ENCODE measurements at places on chromosomes 5 and 9. TPM values are rescaled to one million over a fixed set of nuclear protein-coding genes. Genes with fewer than 3 reads are reported as not detected.

The ZDHHC21 gene
- 8.3 TPM for total RNA-seq

The CDO1 gene
- 8.6 TPM for total RNA-seq

The TLR4 gene
- under 0.01 TPM for total RNA-seq

The MROH2B gene
- not detected for total RNA-seq

The POLR3G gene
- total RNA-seq: 15.6 TPM

The TRPM3 gene
- total RNA-seq: not detected

The ZDHHC11 gene
- total RNA-seq: 0.36 TPM

The IL9 gene
- total RNA-seq: not detected

The ENTPD8 gene
- not detected for total RNA-seq

The PRLR gene
- 0.54 TPM for total RNA-seq

The SLC46A2 gene
- not detected for total RNA-seq

The TRIM36 gene
- 0.18 TPM for total RNA-seq

The GPR151 gene
- not detected for total RNA-seq

The TRIM7 gene
- total RNA-seq: 0.83 TPM

The PRR16 gene
- total RNA-seq: 10.6 TPM

The SLC6A7 gene
- not detected for total RNA-seq

The DRD1 gene
- 0.18 TPM for total RNA-seq

The ZNF189 gene
- 19.9 TPM for total RNA-seq

The NUTM2F gene
- not detected for total RNA-seq

The ST8SIA4 gene
- total RNA-seq: 0.18 TPM

The HAVCR2 gene
- total RNA-seq: under 0.01 TPM

The GABRB2 gene
- total RNA-seq: not detected

The ABO gene
- total RNA-seq: not detected

The ANXA6 gene
- 633 TPM for total RNA-seq

All from IMR-90 (cell line).